Activated T-cell treated with anti-CD3 and anti-CD28 coated beads, Interleukin-2, amount 50 U/mL, for 72 hours (primary cell): ENCODE measurements at places on chromosomes 4 and X. TPM values are rescaled to one million over a fixed set of nuclear protein-coding genes. Genes with fewer than 3 reads are reported as not detected.

The FGG gene
- not detected for total RNA-seq

The TBC1D9 gene
- not detected for total RNA-seq

The USP17L28 gene
- total RNA-seq, result not detected

The PORCN gene
- total RNA-seq, result 20.3 TPM

The SPANXA2 gene
- total RNA-seq, result not detected

The CASP3 gene
- total RNA-seq, result 48.9 TPM

The MTMR8 gene
- total RNA-seq, result 5.0 TPM

The HSD17B13 gene
- total RNA-seq, result 0.14 TPM

The TRIM61 gene
- total RNA-seq, result 1.8 TPM

The TBC1D8B gene
- total RNA-seq, result 0.50 TPM

- no peaks in the 10 kb centered on the region for H3K4me1 ChIP-seq
- H3K27ac ChIP-seq, result no peak overlapping the region
- DNase-seq, result no peak
- H3K36me3 ChIP-seq, result no peaks in the 10 kb centered on the region
Observed at GRCh38 chrX:133676344-133677122, 261.2 kb upstream of the GPC4 start.

GRCh38 chr4:101885574-101885973, 95.0 kb downstream of the BANK1 start:
- H3K36me3 ChIP-seq, result no peaks in the 10 kb centered on the region
- H3K27me3 ChIP-seq, result no peaks in the 10 kb centered on the region
- H3K4me3 ChIP-seq, result no peak overlapping the region
- DNase-seq, result no peak

GRCh38 chrX:37608156-37608555, 36.7 kb downstream of the LANCL3 start:
- no peak overlapping the region for H3K27ac ChIP-seq
- no peak for DNase-seq
- H3K4me1 ChIP-seq, result no peaks in the 10 kb centered on the region
- no peak overlapping the region for H3K4me3 ChIP-seq
- H3K36me3 ChIP-seq, result no peaks in the 10 kb centered on the region
- H3K27me3 ChIP-seq, result peaks cover 38% of the 10 kb centered on the region

DNA sequence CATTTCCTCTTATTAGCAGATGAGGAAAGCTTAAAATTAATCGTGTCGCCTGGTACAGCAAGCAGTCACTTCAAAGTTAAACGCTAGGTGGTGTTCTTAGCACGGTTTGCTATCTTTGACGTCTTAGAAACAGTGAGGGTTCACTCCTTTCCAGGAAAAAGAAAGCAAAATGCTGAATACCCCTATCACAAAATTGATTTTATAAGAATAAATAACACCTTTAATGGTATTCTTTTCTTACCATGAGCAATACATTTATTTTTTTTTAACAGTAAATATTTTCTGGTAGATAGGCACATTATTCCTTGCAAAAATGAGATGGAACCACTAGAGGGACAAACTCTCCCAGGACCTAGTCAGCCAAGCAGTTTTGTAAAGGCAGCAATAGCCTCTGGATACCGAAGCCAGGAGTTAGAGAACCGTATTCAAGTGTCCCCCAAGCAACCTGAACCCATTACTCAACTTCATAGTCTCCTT, 153.9 kb downstream of the KDR start:
- H3K27ac ChIP-seq, result no peak overlapping the region
- no peaks in the 10 kb centered on the region for H3K36me3 ChIP-seq
- no peak for DNase-seq
- peaks cover 7% of the 10 kb centered on the region for H3K27me3 ChIP-seq
- no peaks in the 10 kb centered on the region for H3K4me1 ChIP-seq

DNA sequence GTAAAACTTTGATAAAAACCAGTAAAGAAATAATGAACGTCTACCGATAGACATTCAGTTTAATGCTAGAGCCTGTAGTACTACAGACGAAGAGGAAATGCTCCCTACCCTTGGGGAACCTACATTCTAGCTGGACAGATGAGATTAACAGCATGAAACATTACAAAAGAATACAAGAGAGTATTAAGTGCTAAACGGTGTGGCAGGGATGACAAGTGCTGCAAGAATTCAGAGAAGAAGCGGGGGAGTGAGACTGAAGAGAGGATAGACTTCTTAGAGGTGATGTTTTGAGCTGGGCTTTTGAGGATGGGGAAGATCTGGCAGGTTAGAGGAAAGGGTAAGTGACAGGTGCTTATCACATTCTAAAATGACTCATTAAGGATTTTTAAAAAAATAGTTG, 52.6 kb upstream of the ESX1 start:
- no peak overlapping the region for H3K27ac ChIP-seq
- DNase-seq, result no peak
- H3K36me3 ChIP-seq, result no peaks in the 10 kb centered on the region
- H3K4me3 ChIP-seq, result no peak overlapping the region

DNA sequence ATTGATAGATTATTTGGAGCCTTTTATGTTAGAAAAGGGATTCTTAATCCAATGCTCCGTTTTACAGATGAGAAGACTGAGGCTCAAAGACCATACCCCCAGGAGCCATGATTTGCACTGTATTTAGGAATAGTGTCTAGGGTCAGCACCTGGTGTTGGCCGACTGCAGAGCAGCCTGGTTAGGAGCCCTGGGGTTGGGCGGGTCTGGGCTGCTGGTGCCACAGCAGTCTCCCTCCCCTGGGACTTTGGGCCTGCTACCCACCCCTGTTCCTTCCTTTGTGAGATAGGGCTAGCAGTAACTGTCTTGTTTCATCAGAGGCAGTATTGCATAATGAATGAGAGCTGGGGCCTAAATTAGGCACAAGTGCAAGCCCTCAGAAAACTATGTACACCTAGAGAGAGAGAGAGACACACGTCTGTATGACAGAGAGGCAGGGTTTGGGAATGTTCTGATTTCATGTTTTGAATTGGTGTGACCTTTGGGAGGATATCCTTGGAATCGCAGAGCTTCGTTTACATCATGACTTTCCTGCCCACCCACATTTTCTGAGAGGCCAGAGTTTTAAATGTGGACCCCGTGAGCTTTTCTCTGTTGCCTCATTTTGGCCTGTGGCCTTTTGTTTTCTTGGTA, 111.7 kb downstream of the PTTG2 start:
- H3K4me1 ChIP-seq, result peaks cover 54% of the 10 kb centered on the region
- H3K4me3 ChIP-seq, result no peak overlapping the region
- H3K27ac ChIP-seq, result no peak overlapping the region
- peaks cover 7% of the 10 kb centered on the region for H3K36me3 ChIP-seq
- DNase-seq, result no peak

DNA sequence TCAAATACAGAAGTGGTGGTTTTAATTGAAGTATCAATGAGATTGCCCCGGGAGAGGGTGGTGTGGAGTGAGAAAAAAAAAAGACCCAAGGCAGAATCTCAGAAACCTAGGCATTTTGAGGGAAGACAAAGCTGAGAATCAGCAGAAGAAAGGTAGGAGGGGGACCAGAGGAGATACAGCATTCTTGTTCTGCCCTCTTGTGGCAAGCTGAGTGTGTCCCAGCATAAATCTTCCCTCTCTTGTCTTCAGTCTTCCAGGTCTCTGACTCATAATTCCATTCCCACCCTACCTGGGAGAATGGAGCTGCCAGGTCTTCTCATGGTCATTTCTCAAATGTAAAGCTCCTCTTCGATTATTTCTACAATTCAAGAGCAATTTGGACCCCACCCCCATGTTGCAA, 32.7 kb upstream of the MAGED1 start:
- H3K36me3 ChIP-seq, result peaks cover 15% of the 10 kb centered on the region

DNA sequence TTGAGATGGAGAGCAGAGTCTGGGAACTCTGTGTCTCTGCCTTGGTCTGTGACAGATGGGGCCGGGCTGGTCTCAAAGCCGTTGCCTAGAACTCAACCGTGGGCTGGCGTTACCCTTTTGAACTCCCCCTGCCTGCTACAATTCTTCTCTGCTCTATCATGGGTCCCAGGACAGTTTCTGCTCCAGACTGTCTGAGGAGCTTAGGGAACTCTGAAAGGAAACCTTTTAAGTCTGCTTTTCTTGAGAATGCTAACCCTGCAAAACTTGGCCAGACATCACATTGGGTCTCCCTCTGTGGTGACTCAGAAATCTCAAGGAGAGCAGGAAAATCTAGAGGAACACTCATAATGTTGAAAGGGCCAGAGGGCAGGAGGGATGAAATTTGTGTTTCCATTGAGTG, 240.6 kb downstream of the CBR4 start:
- no peak overlapping the region for H3K4me3 ChIP-seq
- no peaks in the 10 kb centered on the region for H3K4me1 ChIP-seq
- DNase-seq, result no peak
- peaks cover 7% of the 10 kb centered on the region for H3K27me3 ChIP-seq
- no peak overlapping the region for H3K27ac ChIP-seq

DNA sequence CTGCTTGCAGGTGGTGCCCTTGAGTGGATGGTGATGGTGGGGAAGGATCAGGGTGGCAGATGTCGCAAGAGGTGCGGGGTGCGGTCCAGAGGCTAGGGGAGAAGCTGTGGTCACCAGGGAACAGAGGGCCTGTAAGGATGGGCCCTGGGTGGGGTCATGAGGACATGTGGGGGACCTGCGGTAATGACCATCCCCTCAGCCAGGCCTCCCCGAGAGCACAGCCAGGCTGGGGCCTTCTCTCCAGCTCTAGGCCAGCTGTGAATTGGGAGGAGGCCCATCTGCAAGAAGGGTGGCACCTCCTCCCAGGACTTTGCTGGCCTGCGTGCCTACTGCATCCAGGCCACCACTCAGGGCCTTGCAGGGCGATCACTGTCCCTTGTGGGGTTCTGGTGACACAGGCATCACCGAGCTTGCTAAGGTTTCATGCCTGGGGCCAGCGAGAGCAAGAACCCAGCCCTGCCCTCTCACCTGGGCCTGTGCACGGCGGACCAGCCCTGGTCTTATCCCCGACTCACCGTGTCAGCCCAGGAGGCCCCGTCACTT, 34.1 kb upstream of the MXD4 start:
- H3K36me3 ChIP-seq, result peaks cover 5% of the 10 kb centered on the region
- no peak for DNase-seq
- no peak overlapping the region for H3K4me3 ChIP-seq
- H3K4me1 ChIP-seq, result peaks cover 41% of the 10 kb centered on the region

- H3K4me1 ChIP-seq, result no peaks in the 10 kb centered on the region
- H3K27me3 ChIP-seq, result no peaks in the 10 kb centered on the region
- no peak overlapping the region for H3K4me3 ChIP-seq
- H3K36me3 ChIP-seq, result peaks cover 15% of the 10 kb centered on the region
Observed at GRCh38 chr4:107625391-107625902, 94.6 kb downstream of the PAPSS1 start.

- DNase-seq, result peak; percentile 9
- no peaks in the 10 kb centered on the region for H3K27me3 ChIP-seq
- H3K4me1 ChIP-seq, result peaks cover 59% of the 10 kb centered on the region
- H3K4me3 ChIP-seq, result no peak overlapping the region
- no peak overlapping the region for H3K27ac ChIP-seq
- H3K36me3 ChIP-seq, result no peaks in the 10 kb centered on the region
Observed at GRCh38 chr4:77007358-77008230, 58.0 kb downstream of the SEPTIN11 start.

GRCh38 chr4:189815404-189816192, 125.1 kb upstream of the FRG1 start:
- H3K4me3 ChIP-seq, result no peak overlapping the region
- H3K36me3 ChIP-seq, result peaks cover 4% of the 10 kb centered on the region
- no peak overlapping the region for H3K27ac ChIP-seq
- DNase-seq, result no peak
